ENCODE measurements at places on chromosomes 3 and 15.

GRCh38 chr3:111481551-111481950 lies 60.4 kb upstream of the CD96 start:
- no peak for DNase-seq

DNA sequence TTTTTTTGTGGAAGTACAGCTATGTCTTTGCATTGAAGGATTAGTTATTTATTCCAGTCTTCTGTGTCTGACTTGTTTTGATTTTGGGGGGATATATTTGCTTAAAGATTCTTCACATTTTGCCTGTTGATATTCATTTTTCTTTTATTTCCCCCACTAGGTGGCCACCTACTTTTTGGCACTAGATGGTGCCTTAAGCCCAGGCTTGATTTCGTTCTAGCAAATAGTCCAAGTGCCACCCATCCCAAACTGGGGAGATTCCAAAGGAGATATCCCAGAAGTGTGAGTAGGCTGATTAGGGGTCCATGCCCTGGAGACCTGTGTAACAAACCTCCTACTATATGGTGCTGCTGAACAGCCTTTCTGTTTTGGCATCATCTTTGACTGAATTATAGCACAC lies 80.0 kb upstream of the SPATA16 start:
- no peak for DNase-seq

DNA sequence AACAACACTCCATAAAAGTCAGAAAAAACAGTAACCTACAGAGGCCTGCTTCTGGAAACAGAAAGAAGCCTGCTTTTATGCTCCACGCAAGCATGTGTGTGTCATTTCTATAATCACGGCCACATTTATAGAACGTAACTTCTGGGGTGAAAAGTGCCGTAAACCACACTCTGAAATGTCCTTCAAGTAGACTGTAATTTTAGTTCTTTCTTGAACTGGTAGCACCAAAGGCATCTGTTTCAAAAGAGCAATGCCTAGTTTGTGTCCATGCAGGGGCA lies 19.5 kb upstream of the CMTM7 start:
- DNase-seq = no peak

DNA sequence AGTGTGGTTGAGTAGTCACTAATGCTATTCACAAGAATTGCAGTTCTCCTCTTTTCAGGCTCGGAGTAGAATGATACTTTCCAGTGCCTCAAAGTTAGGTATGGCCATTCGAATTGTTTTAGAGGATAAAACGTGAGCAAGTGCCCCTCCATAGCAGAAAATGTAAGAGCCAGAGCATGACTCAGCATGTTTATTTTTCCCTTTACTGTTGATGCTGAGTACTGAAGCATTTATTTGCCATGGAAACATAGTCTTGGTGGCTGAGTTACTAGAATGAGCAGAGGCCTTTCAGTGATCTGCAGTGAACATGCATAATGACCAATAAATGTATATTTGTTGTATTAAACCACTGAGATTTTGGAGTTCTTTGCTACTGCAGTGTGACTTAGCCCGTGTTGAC lies 540.6 kb downstream of the NLGN1 start:
- no peak for DNase-seq

DNA sequence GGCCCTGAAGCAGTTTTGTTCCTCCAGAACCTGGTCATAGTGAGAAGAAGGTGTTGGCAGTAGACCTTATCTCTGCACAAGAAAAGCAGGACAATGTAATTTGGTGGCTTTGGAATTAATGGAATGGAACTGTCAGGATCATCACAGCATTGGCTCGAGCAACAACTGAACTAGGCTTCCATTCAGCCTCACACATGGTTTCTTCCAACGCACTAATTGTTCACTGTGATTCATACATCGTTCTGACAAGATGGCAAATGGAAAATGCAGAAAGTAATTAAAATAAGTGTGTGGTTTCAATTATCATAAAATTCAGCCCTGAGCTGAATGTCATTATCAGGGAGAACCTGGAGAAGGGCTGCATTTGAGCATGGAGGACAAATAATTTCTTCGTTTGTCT lies 80.6 kb downstream of the MFSD1 start:
- DNase-seq = no peak

- DNase-seq = no peak
These were observed 57.6 kb upstream of the RGMA start for GRCh38 chr15:93146601-93147000.

DNA sequence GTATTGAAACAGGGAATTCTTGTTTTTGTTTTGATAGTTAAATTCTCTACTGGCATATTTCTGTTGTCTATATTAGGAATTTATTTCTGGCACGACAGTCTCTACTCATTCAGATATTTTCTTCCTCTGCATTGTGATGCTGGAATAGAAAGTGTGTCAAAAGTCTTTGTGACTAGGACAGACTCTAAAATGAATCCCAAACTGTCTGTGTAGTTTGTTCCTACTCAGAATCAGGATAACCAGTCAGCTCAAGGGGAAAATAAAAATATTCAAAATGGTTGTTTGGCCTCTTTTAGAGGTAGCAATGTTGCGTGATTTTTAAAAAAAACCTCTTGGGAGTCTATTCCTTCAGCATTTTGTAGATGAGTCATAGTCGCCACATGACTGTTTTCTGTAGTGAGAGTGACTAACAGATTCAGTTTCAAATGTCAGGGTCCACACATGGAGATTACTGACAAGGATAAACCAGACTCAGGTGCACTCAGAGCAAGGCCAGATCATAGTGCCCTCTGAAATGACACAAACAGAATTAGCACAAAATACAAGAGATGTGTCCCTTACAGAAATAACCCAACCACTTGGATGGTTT lies 13.1 kb downstream of the SLC7A14 start:
- no peak for DNase-seq

- DNase-seq = no peak
These were observed 667.0 kb downstream of the FHIT start for GRCh38 chr3:60584250-60584649.

- no peak for DNase-seq
These were observed 117.0 kb downstream of the MBNL1 start for GRCh38 chr3:152385761-152386160.

DNA sequence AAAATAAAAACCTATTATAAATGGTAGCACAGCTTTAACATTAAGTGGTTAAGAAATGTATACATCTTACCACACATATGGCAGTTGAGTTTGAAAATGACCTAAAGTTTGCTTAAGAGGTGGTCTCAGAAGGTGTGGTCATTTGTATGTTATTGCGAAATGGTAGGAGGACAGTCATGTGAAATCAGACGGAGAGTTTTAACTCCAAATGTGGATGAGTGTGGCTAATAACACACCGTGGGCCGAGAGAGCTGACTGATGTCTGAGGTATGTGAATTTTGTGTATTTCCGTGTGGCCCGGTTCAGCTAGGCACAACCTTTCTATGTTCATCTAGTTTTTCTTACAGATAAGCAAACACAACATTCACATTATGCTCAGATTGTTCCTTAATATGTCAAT lies 71.9 kb downstream of the ARNT2 start:
- DNase-seq = no peak

DNA sequence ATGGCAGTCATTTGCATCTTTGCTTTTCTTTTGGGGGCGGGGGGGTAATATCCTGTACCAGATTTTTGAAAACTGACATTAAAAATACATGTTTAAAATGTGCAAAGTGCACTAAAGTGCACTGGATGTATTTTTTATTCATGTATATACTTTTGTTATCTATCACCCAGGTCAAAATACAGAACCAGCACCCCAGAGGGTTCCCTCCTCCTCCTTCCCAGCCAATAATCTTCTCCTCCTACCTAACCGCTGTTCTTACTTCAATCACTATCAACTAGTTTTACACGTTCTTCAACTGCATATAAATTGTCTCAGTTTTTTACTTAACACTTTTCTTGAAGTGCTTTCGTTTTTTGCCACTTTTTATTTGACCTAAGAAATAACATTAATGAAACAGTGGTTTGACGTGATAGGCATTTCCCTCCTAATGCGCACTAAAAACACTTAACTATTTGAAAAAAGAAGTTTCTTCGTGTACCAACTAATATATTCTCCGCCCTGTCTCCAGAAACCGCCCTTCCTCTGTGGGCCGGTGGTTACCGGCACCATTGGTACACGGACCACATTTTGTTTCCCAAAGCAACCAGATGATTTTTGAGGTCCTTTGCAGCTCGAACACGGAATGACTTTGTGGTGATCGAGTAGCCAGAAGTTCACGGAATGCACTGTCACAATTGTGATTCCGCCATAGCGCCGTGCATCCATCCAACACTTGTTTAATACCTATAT lies 836 bp upstream of the AKAP13 start:
- DNase-seq = peak; percentile 24

GRCh38 chr3:17195192-17195611 lies 310.4 kb downstream of the PLCL2 start:
- no peak for DNase-seq

- DNase-seq = no peak
These were observed 424.6 kb downstream of the ZBTB20 start for GRCh38 chr3:114722530-114722929.

- DNase-seq = no peak
These were observed 1.8 kb downstream of the CXCR6 start for GRCh38 chr3:45944830-45945620.

DNA sequence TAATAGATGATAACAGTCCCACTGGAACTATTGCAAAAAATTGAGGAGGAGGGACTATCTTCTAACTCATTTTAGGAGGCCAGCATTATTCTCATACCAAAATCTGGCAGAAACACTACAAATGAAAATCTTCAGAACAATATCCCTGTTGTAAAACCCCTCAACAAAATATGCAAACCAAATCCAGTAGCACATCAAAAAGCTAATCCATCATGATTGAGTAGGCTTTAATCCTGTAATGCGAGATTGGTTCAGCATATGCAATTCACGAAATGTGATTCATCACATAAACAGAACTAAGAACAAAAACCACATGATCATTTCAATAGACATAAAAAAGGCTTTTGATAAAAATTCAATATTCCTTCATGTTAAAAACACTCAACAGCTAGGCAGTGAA lies 23.9 kb upstream of the PLSCR2 start:
- no peak for DNase-seq

- no peak for DNase-seq
These were observed 248.1 kb upstream of the C2CD4B start for GRCh38 chr15:62413153-62413552.

GRCh38 chr3:41519746-41520145 lies 320.4 kb downstream of the CTNNB1 start:
- no peak for DNase-seq

GRCh38 chr3:160812304-160812703 lies 56.3 kb downstream of the PPM1L start:
- DNase-seq = no peak

DNA sequence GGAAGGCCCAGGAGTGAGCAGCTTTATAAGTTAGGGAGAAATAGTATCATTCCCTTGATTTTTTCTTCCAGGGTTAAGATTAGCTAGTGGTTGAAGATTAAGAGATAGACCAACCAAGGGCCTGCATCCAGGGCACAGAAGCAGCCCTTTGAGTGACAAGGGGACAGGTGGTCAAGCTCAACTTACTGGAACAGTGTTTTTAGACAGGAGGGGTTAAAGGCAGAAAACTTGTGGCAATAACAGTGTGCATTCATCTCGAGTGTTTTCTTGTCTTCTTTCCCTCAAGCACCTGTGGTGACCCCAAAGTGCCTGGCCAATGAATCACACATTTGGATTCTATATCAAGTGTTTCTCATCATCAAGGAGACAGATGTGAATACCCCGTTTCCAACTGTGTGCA lies 267.5 kb downstream of the PDCD6IP start:
- no peak for DNase-seq

GRCh38 chr3:187942658-187943241 lies 197.5 kb upstream of the BCL6 start:
- no peak for DNase-seq
